Stimulated activated naive CD4-positive, alpha-beta T cell (primary cell): ENCODE measurements at places on chromosomes 2 and 18.

DNA sequence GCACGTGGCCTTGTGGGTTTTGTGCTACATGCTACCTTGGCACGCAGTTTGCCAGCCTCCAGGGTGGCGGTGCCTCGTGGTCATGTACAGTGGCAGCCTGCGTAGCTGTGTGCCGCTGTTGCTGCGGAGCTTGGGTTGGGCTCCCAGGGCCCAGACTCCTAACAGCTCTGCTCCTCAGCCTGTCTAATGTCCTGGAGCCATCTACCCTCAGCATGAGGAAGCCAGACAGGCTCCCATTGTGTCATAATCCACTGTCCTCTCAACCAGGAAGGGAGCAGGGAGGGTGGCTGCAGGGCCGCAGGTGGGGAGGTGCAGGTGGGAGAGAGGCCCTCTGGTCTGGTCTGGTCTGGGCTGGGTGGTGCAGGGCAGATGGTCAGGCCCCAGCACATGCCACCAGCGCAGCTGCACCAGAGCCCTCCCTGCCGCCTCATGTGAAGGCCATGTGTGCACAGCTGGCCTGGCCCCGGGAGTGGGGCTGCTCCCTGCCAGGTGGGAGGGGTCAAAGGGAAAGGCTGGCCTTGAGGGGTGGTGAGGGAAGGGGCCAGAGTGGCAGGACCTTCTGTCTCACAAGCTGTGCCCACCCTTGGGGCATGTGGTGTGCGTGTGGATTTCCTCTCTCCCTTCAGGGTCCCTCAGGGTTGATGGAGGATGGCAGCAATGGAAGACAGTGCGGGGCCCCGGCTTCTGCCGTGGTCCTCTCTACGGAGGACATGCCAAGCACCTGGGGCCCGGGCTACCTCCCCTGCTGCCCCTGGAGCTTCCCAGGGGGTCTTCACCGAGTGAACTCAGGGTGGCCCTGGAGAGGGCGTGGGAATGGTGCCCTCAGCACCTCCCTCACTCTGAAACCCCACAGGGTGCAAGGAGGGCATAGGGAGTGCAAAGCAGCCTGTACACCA, 4.8 kb downstream of the ATOH8 start:
- no peak for DNase-seq

DNA sequence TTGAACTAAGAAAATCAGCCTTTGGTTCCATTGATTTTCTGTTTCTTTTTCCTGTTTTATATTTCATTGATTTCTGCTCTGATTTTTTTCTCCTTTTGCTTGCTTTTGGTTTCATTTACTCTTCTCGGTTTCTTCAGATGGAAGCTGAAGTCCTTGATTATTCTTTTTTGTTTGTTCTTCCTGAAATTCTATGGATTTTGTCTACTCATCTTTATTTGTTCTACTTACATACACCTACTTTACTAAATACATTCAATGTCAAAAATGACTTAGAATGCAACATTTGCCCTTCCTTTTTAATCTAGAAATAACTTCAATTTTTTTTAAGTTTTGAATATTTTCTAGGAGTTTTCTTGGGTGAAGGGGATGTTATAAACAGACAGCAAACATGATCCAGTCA, 612.5 kb downstream of the METTL4 start:
- no peak for DNase-seq

- no peak for DNase-seq
Measured at GRCh38 chr2:145021962-145022665, 502.2 kb upstream of the ZEB2 start.

GRCh38 chr2:20453087-20453486, 6.2 kb downstream of the RHOB start:
- no peak for DNase-seq

GRCh38 chr2:119856469-119856901, 96.8 kb downstream of the PTPN4 start:
- no peak for DNase-seq
